Activated naive CD8-positive, alpha-beta T cell treated with anti-CD3 and anti-CD28 coated beads for 36 hours (primary cell): ENCODE measurements at places on chromosomes 4 and X.

DNA sequence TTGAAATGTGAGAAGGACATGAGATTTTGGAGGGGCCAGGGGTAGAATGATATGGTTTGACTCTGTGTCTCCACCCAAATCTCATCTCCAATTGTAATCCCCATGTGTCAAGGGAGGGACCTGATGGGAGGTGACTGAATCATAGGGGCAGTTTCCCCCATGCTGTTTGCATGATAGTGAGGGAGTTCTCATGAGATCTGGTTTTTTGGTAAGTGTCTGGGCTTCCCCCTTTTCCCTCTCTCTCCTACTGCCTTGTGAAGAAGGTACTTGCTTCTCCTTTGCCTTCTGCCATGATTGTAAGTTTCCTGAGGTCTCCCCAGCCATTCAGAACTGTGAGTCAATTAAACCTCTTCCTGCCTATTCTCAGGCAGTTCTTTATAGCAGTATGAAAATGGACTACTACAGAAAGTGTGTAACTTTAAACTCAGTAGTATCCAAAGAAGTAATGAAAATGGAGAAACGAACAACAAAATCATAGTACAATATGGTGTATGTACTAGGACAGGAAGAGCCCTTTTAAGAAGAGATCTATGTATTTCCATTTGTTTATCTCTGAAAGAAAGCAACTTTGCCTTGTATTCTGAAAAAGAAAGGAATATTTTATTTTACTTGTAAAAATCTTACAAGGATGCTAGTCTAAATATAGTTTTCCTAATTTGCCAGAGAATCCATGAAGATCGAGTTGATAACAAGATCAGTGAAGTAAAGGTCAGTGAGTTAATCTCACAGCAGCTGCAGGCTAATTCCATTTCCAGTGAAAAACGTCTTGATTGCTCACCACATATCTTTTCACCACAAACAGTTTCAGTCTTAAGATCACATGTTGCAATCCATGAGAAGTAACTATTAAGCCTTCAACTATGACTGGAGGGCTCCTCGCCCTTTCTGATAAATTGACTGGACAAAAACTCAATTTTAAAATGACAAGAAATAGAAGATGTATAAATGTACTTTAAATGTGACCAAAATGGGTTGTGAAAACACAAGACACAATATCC is 20.5 kb downstream of the PKD2 start:
- DNase-seq, result no peak

DNA sequence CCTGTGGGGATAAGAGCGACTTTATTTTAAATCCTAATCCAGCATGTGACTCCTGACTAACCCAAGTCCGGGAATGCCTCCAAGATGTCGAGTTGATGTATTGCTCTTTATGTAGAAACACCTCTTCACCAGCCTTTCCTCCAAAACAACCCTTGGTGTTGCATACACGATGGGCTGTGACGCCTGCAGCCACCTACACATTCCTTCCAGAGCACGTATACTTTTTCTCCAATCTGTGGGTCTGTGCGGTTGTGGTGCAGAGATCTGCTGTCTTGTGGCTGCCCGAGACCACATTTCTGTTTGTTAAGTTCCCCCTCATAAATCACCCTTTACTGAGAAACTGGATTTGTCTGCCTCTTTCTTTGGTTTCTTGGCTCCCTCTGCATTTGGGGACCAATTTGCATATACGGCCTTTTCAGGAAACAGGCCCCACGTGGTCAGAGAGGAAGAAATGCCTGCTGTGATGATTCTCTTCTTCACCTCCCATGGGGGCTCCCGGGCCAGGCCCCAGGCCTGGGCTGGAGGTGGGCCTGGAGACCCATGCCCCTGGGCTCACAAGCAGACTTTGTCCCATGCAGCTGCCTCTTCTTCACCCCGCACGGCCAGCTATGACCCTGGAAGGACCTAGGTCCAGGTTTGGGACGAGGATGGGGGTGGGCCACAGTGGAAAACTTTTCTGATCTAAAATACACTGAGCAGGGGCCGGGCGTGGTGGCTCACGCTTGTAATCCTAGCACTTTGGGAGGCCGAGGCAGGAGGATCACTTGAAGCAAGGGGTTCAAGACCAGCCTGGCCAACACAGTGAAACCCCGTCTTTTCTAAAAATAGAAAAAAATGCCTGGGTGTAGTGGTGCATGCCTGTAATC is 21.4 kb upstream of the AFAP1 start:
- peak; percentile 85 for DNase-seq

DNA sequence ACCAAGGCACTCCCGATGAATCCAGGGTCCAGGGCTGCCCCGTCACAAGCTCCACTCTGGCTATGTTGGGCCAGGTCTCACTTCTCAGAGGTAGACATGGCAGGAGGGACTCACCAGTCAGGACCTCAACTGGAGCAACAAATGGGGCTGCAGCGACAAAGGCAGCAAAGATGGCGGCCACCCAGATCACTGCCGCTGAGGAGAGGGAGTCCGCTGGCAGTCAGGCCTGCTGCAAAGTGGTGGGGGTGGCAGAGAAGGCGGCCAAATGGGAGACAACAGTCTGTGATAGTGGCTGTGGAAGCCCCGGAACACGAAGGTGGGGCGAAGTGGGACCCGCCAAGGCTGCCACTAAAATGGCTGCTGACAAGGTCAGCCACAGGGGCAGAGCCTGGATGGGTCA is 143.3 kb upstream of the RADX start:
- DNase-seq, result no peak

DNA sequence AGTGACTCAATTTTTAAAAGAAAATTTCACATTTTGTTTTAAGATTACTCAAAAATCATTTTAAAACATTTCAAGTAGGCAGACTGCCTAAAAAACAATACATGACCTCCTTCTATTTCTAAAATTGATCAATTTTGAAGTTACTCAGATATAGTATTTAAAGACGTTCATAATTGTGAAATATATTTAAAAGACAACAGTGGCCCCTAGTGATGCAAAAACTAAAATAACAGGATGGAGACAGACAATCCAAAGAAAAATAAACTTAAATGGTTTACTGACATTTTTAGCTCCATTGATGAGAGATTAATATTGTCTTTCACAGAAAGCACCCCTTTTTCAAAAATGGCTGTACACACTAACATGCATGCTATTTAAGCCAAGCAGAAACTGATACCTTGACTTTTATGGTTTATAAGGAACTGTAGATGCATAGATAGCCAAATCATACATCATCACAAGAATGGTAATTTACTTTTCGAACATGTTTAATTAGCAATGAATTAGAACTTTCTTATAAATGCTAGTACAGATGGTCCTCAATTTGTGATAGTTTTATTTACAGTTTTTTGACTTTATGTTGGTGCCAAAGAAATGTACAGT is 69.8 kb upstream of the FAT4 start:
- DNase-seq, result no peak

GRCh38 chr4:119946359-119946758 is 120.3 kb downstream of the MAD2L1 start:
- DNase-seq, result no peak

DNA sequence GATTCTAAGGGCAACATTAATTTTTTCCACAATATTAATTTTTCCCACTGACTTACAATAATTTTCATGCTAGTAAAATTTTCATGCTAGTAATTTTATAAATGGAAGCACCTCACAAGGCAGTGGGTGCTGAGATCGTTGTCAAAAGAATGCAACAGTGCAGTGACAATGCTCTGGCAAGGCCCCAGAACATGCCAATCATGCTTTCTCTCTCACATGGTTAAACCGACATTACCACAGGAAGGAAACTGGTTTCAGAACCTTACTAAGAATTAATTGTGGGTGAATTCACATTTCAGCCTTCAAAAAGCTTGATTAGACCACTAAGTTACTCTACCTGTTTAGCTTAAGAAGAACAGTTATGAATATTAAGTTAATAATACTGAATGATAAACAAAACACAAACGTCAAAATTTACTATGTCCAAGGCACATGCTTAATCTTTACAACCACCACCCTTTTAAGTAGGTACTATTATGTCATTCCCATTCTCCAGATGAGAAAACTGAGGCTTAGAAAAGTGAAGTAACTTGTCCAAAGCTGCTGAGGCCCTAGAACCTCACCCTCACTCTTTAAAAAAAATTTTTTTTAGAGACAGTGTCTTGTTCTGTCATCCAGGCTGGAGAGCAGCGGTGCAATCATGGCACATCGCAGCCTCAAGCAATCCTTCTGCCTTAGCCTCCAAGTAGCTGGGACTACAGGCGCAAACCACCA is 10.0 kb upstream of the OPHN1 start:
- DNase-seq, result no peak

DNA sequence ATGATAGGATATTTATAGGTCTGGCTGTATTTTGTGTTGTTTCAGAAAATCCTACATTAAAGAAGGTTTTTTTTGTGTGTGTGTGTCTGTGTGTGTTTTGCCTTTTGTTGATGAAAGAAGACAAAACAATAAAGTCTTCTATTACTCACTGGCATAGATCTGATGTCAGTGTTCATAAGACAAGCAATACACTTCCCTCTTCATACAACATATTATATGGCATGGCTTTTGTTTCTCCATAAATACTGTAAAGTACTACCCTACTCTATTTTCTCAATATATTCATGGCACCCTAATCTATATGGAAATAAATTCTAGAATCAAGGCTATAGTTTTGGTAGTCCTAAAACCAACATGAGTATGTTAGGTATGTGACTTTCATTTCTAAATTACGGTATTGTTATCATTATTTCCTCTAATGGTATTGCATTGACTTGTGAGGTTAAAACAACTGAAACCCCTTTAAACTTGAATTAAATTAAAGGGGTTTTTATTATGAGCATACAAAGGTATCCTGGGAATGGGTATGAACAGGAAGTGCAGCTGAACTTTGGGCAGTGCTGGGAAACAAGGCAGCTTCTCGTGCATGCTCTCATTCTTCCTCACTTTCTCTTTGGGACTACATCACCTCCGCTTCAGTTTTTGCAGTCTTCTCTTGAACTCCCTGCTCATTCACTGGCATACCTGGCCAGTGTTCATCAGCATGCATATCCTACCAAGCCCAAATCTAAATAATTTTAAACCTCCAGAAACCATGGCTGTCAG is 70.5 kb upstream of the PRSS48 start:
- DNase-seq, result no peak

GRCh38 chrX:69238114-69238886 is 73.0 kb upstream of the PJA1 start:
- no peak for DNase-seq

DNA sequence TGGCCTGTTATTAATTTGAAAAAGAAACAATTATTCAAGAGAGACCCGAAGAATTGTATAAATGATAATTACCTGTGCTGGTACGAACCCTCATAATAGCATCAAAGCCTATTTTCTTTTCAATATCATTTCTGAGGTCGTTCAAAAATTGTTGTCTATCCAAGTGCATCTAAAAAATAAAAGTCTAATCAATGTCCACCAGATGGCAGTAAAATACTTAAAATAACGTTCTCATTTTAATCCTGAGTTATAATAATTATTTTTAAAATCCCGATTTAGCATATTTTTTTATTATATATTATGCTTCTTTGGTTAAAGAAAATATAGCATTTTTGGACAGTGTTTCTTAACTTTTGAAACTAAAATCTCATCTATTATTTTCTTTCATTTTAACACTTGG is 55.7 kb downstream of the METTL14 start:
- no peak for DNase-seq

GRCh38 chr4:159673221-159673620 is 570.3 kb downstream of the RAPGEF2 start:
- DNase-seq, result no peak

- DNase-seq, result no peak
These were observed 77.6 kb downstream of the MXRA5 start for GRCh38 chrX:3268829-3269228.

GRCh38 chr4:141569141-141569540 is 67.2 kb upstream of the IL15 start:
- DNase-seq, result no peak

DNA sequence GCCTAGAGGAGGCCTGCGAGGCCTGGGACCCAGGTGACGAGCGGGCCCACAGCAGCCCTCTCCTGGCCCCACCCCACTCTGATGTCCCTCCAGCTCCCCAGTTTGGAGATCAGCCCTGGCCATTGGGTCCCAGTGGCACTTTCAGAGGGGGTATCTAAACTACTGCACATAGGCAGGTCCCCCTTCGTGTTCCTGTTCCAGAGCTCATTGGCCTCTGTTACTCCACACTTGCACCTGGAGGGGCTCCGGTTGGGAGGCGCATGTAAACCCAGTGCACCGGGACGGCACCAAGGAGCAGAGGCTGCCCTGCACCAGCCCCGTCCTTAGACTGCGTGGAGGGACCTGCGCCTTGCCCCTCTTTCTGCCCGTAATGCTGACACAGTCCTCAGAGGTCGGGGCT is 34.3 kb downstream of the TRMT44 start:
- no peak for DNase-seq

- no peak for DNase-seq
These were observed 96.5 kb upstream of the KLF3 start for GRCh38 chr4:38567457-38567856.

GRCh38 chr4:99927566-99927965 is 18.9 kb downstream of the DNAJB14 start:
- DNase-seq, result no peak

DNA sequence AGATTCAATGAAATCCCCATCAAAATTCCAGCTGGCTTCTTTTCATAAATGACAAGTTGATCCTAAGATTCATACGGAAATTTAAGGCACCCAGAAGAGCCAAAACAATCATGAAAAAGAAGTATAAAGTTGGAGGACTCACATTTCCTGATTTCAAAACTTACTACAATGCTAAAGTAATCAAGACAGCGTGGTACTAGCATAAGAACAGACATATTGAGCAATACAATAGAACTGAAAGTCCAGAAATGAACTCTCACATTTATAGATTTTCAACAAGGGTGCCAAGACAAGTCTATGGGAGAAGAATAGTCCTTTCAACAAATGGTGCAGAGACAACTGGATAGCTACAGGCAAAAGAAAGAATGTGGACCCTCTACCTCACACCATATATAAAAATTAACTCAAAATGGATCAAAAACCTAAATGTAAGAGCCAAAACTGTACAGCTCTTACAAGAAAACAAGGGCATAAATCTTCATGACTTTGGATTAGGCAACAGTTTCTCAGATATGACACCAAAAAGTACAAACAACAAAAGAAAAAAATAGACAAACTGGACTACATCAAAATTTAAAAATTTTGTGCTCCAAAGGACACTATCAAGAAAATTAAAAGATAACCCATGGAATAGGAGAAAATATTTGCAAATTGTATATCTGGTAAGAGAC is 28.5 kb downstream of the SASH3 start:
- no peak for DNase-seq

DNA sequence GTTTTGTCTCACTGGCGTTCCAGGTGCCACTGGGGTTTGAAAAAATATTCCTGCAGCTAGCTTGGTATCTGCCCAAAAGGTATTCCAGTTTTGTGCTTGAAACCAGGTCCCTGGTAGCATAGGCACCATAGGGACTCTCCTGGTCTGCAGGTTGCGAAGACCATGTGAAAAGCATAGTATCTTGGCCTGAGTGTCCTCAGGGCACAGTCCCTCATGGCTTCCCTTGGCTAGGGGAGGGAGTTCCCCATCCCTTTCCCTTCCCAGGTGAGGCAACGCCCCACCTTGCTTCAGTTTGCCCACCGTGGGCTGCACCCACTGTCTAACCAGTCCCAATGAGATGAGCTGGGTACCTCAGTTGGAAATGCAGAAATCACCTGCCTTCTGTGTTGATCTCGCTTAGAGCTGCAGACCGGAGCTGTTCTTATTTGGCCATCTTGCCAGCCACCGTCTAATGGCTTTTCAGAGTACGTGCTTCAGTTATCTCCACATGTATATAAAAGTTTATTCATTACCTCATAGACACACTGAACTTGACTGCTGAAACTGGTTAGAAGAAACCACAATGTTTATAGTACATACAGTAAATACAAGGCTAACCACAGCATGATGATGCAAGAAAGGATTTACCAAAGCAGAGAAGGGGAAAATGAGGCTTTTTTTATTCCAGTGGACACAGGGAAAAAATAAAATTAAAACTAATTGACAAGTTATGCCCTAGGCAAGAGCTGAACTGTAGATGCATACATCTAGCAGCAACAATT is 10.6 kb downstream of the PBDC1 start:
- DNase-seq, result no peak
